ENCODE measurements at places on chromosomes 11 and 22.

GRCh38 chr11:27356624-27357222 is 6.3 kb downstream of the CCDC34 start:
- no peak for DNase-seq

DNA sequence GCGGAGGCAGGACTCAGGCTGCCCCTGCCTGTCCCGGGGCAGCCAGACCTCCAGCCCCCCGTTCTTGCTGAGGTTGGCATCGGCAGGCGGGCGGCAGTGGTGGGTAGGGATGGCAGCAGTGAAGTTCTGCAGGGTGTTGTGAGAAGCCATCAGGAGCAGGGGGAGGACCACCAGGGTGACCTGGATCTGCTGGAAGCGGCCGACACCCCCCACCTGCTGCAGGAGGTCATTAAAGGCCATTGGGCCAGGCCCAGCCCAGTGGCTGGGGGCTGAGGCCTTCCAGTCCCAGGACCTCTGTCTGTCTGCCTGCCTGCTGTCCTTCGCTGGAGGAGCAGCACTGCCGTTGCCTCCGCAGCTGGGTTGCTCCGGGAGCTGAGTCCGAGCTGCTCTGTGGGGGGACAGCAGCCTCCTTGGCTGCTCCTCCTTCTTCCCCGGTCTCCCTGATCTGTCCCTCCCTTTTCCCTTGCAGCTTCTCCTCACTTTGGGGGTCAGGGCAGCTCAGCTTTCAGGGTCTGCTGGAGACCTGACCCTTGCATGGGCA is at the start of gene SLC22A6:
Gene SLC22A6, minus strand, starts transcription at position 517 of the 541 bp plus-strand sequence. Its CDS starts 277 bp downstream, at position 240.
- DNase-seq: no peak

GRCh38 chr11:80929031-80929805 is 1488.4 kb upstream of the TENM4 start:
- no peak for DNase-seq

GRCh38 chr11:61505640-61506155 is 2.9 kb upstream of the LRRC10B start:
- no peak for DNase-seq

DNA sequence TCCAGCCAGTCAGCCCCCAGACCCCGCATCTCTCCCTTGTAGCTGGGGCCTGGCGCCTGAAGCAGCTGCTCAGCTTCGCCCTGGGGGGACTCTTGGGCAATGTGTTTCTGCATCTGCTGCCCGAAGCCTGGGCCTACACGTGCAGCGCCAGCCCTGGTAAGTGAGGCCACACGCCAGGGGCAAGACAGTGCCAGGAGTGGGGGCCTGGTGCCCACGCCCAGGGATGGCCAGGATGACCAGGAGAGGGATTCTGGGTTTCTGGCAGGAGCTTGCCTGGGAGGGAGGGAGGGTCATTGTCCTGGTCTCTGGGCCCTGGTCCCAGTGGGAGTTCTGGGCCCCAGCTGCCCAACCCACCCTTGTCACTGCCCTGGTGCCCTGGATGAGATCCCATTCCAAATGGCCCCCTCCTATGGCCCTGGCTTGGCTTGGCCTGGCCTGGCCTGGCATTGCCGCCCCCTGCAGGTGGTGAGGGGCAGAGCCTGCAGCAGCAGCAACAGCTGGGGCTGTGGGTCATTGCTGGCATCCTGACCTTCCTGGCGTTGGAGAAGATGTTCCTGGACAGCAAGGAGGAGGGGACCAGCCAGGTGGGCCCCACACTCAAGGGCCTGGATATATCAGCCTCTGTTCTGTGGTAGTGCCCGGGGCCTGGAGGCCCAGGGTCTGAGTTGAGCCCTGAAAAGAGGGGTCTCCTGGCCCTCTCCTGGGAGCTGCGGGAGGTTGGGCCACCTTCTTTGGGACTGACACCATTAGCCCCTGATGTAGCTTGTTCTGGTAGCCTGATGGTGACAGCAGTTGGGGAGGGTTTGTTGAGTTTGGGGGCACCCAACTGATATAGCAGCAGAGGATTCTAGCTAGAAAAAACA is 3.7 kb downstream of the SLC39A13 start:
- no peak for DNase-seq

All from body of pancreas (tissue), 4 donors.